ENCODE measurements at places on chromosomes 7 and 10.

DNA sequence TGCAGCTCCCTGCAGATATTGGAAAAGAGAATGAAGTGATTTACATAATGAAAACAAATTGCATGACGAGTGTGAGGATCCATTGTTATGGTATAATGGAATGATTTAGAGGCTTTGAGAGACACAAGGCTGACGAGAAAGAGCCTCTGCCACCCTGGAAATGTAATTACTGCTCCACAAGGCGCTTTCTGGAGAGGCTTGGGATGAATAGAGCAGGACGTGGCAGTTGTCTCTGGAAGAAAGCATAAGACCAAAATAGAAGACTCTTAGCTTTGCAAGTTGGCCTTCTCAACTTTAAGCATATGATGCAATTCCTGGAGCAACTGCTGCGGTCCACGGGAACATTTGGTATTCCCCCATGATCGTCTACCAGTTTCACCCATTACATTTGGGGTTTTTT, 181.9 kb upstream of the TCF7L2 start:
- no peak for DNase-seq

DNA sequence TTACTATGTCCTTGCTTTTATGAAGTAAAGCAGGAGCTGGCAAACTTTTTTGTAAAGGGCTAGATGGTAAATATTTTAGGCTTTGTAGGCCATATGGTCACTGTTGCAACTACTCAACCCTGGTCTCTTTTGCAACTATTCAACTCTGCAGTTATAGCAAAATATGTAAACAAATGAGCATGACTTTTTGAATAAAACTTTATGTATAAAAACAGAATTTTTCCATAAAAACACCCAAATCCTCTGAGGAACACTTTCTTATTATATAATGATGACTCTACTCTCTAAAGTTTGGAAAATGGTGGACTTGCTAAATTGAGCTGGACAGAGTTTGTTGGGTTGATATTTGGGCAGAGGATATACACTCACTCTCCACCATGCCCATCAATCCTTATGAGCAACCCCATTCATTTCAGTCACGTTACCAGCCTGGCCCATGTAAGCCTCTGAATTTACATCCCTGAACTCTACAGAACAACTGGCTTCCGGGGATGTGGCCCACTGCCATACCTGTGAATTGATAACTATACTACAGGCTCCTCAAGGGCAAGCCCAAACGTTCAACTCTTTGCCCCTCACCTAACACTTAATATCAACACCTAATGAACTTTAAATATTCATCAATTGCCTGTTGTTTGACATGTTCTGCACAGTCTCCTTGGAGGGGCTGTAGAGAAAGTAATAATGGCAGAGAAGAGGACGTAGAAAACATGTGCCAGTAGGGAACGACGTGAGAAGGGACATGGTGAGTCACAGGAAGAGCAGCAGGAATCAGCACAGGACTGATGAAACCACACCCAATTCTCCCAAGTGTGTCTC, 37.6 kb downstream of the SGMS1 start:
- no peak for DNase-seq

DNA sequence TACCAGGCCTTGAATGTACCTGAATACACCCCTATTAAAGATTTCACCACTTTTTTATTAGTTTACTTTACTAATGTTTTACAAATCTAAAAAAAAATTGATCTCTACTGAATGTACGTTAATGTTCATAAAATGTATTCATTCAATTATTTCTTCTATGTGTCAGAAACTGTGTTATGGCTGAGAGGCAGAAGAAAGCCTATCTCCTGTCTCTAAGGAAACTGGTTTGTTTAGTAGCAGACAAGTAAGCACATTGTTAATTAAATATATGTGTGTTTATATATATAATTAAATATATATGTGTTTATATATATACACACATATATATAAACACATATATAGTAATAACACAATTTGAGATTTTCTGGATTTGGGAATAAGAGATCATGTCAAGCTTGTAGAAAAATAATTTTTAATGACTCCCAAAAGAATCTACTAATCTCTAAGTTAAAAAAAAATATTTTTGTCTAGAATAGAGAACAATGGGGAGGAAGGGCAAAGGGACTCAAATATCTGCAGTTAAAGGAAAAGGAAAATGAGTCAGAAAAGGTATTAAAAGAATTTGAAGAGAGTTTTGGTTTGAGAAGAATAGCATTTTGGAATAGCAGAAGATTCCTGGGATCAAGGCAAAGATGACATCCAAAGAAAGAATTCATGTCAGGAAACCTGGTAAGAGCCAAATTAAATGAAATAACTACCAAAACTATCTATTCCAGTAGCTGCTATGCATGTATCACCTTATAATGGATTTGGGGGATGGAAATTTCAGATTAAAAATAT, 92.1 kb downstream of the CH25H start:
- DNase-seq = no peak

- DNase-seq = no peak
Measured at GRCh38 chr10:5625992-5626777, 40.2 kb downstream of the ASB13 start.

- no peak for DNase-seq
Measured at GRCh38 chr10:118963933-118964332, 65.6 kb upstream of the NANOS1 start.

GRCh38 chr10:99394761-99395386, 35.5 kb downstream of the GOT1 start:
- DNase-seq = no peak

DNA sequence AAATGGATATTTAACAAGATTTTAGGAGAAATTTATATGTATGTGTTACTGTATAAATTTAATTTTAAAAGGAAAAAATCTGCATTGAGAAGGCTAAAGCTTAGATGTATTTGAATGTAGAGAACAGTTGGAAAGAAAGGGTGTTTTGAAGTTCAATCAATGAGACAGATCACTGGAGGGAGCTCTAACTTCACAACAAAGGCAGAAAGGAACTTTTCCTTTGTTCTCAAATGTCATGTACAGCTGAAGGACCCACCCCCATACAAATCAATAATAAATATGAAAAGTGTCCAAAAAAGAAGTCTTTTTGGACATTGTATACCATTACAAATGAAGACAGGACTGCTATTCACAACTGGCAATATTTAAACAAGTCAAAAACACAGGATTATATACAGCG, 403.4 kb downstream of the DNAJB9 start:
- peak; percentile 11 for DNase-seq

GRCh38 chr7:139094030-139094429, 15.5 kb downstream of the ZC3HAV1 start:
- DNase-seq = no peak

- peak; percentile 59 for DNase-seq
Measured at GRCh38 chr7:131105799-131106680, 221.6 kb upstream of the MKLN1 start.

- DNase-seq = no peak
Measured at GRCh38 chr10:35326466-35327235, 9.7 kb upstream of the CCNY start.

GRCh38 chr7:74525881-74526280, 72.2 kb downstream of the GTF2IRD1 start:
- no peak for DNase-seq

GRCh38 chr7:131057015-131057793, 270.5 kb upstream of the MKLN1 start:
- DNase-seq = no peak

GRCh38 chr10:86232644-86233043, 134.0 kb downstream of the GRID1 start:
- DNase-seq = no peak

All from endothelial cell (in vitro differentiated cells).